ENCODE measurements at places on chromosomes 2 and 18. TPM values are rescaled to one million over a fixed set of nuclear protein-coding genes. Genes with fewer than 3 reads are reported as not detected.
A peak's percentile ranks its signal among the peaks of the same experiment; 100 is the strongest.

Gene HOXD9
- 6.1 TPM for total RNA-seq

Gene ELOA2
- not detected for total RNA-seq

Gene ICA1L
- 5.3 TPM for total RNA-seq

Gene SMYD1
- not detected for total RNA-seq

Gene B4GALT6
- total RNA-seq, result 7.3 TPM

Gene CD207
- total RNA-seq, result 0.29 TPM

Gene SLC14A1
- total RNA-seq, result 1.2 TPM

Gene TGFA
- 2.2 TPM for total RNA-seq

Gene FRZB
- total RNA-seq, result 5.5 TPM

Gene C2orf74
- total RNA-seq, result 6.9 TPM

Gene COLEC11
- 5.5 TPM for total RNA-seq

- no peak for DNase-seq
Observed at GRCh38 chr2:100235098-100235497, 87.2 kb downstream of the LONRF2 start.

- no peak for DNase-seq
Observed at GRCh38 chr2:74767618-74768017, 66.3 kb upstream of the HK2 start.

- no peak for DNase-seq
Observed at GRCh38 chr2:63484481-63484880, 103.8 kb downstream of the WDPCP start.

- no peak for DNase-seq
Observed at GRCh38 chr2:24508878-24509277, 17.8 kb downstream of the NCOA1 start.

DNA sequence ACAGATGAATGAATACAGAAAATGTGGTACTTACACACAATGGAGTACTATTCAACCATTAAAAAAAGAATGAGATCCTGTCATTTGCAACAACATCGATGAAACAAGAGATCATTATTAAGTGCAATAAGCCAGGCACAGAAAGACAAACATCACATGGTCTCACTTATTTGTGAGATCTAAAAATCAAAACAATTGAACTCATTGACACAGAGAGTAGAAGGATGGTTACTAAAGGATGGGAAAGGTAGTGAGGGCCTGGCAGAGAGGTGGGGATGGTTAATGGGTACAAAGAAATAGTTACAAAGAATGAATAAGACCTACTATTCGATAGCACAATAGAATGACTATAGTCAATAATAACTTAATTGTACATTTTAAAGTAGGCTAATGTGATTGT, 393.5 kb downstream of the SATB2 start:
- DNase-seq, result no peak

- peak; percentile 96 for DNase-seq
Observed at GRCh38 chr2:74198461-74199274, at the start of gene MTHFD2. Gene MTHFD2 (plus strand): TSS chr2:74198615. CDS start chr2:74198642, 27 bp downstream.

- DNase-seq, result no peak
Observed at GRCh38 chr2:219225350-219225749, 4.1 kb downstream of the ATG9A start.

DNA sequence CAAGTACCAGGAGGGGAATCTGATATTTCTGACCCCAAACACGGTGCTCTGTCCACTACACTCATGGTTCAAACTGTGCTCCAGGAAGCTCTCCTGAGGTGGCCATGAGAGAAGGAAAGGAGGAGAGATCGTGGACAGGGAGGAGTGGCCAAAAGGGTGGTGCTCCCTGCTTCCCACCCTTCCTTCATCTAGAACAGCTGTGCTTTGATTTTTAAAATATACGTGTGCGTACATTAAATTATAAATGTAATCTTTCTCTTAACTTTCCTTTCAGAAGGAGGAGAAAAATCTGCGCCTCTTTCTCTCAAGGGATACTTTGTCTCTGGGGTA, 8.2 kb upstream of the CHRNA1 start:
- DNase-seq, result no peak

DNA sequence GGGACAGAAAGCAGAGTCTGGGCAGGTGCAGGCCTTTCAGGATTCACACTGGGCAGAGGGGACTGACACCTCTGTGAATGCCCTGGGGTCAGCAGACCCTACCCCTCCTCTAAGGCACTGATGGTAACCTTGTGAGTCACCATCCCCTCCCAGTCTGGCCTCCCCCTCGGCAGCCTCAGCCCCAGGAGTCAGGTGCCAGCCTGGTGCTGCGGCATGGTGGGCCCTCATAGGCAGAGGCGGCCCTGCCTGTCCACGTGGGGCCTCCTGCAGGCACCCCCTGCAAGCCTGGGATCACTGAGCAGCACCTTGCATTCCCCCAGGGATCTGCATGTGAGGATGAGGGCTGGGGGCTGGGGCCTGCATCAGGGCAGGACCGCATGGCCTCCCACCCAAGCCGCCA, 4.8 kb upstream of the GPR17 start:
- no peak for DNase-seq

DNA sequence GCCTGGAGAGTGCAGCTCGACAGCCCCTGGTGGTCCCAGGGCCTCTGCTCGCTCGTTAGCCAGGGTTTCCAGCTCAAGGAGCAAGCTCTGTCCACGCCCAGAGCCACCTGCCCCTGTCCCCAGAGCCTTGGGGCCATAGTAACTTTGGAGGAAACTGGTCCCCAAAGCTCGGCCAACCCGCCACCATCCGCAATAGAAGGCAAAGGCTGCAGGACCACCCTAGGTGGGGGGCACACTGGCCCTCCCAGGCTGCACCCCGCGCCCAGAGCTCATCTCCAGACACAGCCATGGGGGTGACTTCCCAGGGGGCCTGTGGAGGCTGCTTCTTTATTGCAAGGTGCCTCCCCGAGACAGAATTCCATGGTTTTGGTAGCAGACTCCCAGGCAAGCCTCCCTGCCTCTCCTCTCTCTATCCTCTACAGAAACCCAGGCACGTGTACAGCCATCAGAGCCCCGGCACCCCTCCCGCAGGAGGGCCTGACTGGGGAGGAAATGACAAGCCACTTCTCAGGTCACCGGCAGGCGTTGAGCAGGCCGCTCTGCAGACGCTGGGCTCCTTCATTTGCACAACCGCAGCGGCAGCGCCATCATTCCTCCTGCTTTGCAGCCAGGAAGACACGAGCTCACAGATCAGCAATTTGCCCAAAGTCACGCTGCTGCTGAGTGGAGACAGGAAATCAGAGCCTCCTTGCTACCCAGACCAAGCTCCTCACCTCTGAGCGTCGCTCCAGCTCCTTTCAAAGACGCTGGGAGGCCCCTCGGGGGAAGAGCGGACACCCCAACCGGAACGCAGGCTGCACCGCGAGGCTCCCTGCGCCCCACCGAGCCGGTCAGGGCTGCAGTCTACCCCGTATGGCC, 80.2 kb downstream of the NDUFA10 start:
- DNase-seq, result peak; percentile 83

DNA sequence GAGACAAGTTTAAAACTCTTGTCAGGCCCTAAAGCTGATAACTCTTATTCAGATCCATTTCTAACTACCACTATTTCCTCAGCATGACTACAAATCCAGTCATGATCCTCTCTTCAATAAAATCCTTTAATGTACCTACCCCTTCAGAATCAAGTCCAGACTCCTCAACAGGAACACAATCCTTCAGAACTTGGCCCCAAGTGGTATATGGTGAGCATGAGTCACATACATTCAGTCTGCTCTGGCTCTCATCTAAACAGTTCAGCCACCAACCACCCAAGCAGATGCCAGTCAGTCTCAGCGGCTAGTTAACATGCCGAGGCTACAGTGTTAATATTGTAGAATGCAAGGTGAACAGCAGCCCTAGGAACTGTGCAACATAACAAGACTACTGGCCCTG, 9.7 kb downstream of the LMAN2L start:
- DNase-seq, result no peak

GRCh38 chr2:238024986-238025385, 35.8 kb upstream of the SCLY start:
- DNase-seq, result no peak

DNA sequence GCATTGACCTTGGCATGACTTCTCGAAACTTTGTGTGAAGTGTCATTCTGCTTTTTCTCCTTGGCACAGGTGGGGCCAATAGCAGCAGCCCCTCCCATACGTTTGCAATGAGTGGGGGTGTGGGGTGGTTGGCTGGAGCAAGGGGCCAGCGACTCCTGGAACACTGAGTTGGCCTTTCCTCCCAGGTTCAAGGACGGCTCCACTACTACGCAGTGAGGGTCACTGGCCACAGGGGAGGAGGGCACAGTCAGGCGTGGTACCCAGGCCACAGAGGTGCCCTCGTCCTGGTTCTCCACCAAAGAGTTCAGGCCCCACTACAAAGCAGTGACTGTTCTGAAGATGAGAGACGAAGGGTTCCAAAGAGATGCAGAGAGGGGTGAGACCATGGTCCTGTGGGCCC, 70.6 kb upstream of the OTOS start:
- peak; percentile 18 for DNase-seq

DNA sequence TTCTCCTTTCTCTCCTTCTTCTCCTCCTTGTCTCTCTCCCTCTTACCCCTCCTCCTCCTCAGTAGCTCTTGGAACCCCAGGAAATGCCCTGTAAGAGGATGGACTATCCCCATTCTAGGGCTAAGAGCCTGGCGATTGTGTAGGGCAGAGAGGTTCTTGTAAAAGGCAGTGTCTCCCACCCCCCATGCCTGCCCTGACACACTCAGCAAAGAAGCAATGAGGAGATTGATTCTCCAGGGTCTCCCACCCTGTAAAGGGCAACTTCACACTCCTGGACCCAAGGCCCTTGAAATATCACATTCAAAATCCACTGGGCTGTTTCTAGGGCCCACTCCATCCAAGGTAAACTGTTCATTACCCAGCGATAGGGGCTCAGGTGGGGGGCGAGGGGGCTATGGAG, 144.1 kb downstream of the INSIG2 start:
- DNase-seq, result no peak

DNA sequence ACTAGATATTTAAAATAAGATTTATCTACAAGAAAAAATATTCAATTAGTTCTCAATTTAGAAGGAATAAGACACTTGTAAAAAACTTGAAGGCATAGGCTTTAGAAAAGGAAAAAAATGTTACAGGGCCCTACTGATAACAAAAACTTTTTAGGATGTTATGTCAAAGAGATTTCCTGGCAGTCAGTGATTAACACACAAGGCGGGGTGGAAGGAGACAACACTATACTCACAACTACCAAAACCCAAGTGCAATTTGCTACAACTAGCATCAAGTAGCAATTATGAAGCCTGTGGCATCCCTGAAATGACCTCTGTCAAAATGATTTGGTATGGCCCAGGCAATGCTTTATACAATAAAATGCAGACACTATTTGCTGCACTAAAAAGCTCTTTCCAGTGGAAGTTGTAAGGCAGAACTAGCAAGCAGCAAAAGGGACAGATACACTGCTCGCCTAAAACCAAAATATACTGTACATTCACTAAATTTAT, 15.3 kb downstream of the STRN start:
- DNase-seq, result no peak

- no peak for DNase-seq
Observed at GRCh38 chr2:45886171-45886663, 234.7 kb downstream of the PRKCE start.

GRCh38 chr18:22057908-22058527, 111.4 kb upstream of the GATA6 start:
- DNase-seq, result no peak

DNA sequence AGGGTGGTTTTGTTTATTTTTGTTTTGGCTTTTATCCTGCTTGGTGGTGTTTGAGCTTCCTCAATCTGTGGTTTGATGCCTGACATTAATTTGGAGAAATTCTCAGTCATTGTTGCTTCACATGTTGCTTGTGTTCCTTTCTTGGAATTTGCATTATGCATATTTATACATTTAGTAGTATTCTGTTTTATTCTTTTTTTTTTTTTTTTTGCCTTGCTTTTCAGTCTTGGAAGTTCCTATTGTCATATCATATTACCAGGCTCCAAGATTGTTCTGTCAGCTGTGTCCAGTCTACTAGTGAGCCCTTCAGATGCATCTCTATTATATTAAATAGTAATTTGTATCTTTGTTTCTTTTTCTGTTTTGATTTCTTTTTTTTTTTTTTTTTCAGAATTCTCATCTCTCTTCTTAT, 77.0 kb downstream of the EPC2 start:
- no peak for DNase-seq

- DNase-seq, result no peak
Observed at GRCh38 chr2:181140414-181140813, 160.0 kb downstream of the UBE2E3 start.

- no peak for DNase-seq
Observed at GRCh38 chr2:203446780-203447179, 88.3 kb downstream of the RAPH1 start.

- no peak for DNase-seq
Observed at GRCh38 chr2:75221862-75222261, 22.5 kb upstream of the TACR1 start.

DNA sequence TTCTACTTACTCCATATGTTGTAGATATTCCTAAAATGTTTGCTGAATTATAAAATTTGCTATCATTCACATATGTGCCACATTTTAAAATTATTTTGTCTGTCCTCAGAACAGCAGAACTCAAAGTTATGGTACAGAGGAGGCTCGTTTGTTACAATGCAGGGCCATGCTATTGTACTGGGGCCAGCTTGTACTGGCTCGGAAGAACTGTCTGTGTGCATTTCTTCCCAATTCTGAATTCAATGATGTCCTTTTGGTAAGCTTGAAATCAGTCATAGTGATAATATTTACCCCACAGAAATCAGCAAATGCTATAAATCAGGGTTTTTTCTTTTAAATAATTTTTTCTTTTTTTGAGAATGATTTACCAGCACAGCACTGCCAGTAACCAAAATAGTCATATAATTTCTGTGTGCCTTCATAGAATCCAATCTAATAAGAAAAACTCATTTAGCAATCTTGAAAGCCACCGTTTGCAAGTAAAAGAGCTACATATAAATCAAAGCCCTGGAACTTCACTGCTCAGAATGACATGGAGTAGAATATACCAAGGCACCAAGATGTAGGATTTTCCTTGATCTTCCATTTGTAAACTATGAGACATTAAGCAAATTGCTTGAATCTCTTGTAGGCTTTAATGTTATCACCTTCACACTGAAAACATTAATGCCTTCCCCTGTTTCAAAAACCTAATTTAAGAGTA, 90.7 kb upstream of the EPHA4 start:
- DNase-seq, result no peak

DNA sequence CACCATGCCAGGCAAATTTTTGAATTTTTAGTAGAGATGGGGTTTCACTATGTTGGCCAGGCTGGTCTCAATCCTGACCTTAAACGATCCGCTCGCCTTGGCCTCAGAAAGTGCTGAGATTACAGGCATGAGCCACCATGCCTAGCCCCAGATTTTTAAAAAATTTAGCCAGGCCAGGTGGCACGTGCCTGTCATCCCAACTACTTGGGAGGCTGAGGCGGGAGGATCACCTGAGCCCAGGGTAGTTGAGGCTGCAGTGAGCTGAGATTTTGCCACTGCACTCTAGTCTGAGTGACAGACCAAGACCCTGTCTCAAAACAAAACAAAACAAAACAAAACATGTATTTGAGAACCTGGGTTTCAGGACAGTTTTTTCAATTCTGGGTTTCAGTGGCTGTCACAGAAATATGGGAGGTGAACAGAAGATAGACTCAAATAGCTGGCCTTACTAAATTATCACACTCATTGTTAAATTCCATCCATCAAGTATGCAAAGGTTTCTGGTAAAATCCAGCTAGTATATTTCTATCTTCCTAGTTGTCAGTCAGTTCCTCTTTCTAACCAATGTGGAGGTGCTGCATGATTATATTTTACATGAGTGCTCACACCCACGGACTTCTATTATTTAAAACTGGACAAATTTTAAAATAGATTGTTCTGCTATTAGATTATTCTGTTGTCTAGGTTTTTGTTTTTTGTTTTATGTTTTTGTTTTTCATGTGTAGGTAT, 5.4 kb downstream of the ALPG start:
- peak; percentile 59 for DNase-seq
